GM04503 (cell line): ENCODE measurements at places on chromosomes 2 and 18.

- DNase-seq: no peak
These were observed 377.1 kb downstream of the CDH19 start for GRCh38 chr18:66226782-66227181.

DNA sequence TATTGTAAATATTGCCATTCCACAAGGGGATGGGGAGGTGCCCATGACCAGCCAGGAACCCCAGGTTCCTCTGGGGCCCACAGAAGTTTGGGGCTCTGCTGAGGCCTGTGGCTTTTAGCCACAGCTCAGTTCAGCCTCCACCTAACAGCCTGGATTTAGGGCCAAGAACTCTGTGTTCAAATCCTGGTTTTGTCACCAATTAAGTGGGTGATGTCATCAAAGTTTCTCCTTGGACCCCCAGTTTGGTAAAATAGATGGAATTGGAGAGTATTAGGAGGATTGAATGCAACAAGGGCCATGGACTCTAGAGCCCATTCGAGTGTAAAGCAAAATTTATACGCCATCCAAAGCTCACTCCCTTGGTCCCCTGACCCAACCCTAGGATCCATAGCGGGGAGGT, 3.2 kb upstream of the FEV start:
- no peak for DNase-seq

GRCh38 chr2:160220026-160220425, 20.0 kb upstream of the ITGB6 start:
- no peak for DNase-seq

GRCh38 chr18:13576598-13576997, 149.8 kb downstream of the FAM210A start:
- no peak for DNase-seq

GRCh38 chr2:232276084-232276732, 102.3 kb upstream of the ALPP start:
- DNase-seq: no peak

DNA sequence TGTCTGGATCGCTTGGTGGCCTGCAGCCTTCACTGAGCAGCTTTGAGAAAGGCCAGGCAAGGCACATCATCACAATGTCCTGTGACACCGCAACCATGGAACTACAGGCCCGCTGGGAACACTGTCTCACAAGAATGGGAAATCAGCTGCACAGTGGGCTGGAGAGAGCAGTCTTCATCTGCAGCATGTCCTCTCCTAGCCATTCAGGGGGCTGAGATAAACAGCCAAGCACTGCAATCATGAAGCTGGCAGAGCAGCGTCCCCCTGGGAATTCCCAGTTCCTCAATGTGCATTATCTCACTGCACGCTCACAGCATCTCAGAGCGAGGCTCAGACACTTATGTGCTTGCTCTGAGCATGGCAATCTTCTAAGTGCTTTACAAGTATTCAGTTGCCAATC, 1.9 kb downstream of the CMPK2 start:
- no peak for DNase-seq

DNA sequence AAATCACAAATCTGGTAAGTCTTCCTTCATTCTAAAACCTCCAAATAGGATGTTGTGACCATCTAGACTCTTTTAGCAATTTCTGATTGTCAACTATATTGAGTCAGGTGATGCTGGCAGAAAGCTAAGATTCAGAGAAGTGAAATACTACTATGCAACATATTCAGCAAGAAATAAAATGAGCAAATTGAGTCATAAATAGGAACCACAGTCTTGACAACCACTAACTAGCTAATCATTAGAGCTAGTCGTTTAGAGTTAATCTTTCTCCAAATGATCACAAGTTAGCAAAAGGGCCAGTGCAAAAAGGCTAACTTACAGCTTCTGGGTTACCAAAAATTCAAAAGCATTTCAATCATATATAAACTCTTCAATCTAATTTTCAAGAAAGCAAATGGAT, 54.5 kb downstream of the ROCK1 start:
- DNase-seq: no peak

- DNase-seq: no peak
These were observed 68.4 kb upstream of the CDCA7 start for GRCh38 chr2:173286153-173286809.

GRCh38 chr2:143801561-143801960, 672.3 kb downstream of the ARHGAP15 start:
- DNase-seq: no peak

DNA sequence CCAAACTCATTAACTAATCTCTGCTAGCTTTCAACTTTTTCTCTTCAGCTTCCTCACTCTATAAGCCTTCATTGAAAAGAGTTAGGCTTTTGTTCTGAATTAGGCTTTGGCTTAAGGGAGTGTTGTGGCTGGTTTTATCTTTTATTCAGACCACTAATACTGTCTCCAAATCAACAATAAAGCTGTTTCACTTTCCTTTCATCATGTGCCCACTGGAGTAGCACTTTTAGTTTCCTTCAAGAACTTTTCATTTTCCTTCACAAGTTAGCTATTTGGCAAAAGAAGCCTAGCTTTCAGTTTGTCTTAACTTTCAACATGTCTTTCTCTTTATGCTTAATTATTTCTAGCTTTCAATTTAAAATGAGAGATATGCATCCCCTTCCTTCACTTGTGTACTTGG, 271.7 kb upstream of the FSIP2 start:
- no peak for DNase-seq

DNA sequence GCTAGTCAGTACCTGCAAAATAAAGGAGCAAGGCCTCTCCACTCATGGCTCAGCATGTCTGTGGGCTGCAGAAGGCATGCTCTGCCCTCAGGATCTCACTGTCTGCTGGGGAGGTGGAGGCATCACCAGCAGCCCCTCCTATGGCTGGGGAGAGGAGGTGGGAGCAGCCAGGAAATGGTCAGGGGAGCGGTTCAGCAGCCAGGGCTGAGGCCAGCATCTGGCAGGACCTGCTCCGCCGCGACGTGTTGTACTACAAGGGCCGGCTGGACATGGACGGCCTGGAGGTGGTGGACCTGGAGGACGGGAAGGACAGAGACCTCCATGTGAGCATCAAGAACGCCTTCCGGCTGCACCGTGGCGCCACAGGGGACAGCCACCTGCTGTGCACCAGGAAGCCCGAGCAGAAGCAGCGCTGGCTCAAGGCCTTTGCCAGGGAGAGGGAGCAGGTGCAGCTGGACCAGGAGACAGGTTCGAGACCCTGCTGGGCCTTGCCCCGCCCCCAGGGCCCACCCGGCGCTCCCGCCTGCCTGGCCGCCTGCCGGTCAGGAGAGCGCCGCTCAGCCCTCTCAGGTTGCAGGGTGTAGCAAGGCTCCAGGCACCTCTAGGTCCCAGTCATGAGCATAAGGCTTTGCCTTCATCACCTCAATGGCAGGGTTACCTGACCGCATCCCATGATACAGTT, 49.0 kb downstream of the FAM168B start:
- no peak for DNase-seq

GRCh38 chr2:188219541-188219940, 72.1 kb upstream of the GULP1 start:
- no peak for DNase-seq

DNA sequence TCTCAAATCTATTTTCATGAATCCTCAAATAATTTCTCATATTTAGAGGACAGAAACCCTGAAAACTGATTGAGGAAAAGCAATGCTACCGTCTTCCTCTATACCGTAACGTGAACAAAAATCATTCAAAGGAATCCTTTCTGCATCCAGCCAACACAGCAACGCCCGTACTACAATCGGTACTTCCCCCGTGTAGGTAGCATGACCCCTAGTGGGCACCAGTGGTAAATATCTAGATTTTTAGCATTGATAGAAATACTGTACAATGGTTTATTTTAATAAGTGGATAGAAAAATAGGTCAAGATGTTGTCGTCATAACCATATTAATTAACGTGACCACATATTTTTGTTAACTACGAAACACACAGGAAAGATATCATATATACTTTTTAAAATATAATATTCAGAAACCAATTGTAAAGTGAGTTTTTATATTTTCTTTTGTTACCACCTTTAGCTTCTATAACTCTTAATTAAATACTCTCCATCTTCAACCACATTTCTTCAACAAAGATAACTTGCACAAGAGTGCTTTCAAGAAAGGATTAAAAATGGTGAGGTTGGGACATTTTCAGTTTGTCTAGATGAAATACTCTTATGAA, 194.1 kb downstream of the SS18 start:
- DNase-seq: peak; percentile 7

DNA sequence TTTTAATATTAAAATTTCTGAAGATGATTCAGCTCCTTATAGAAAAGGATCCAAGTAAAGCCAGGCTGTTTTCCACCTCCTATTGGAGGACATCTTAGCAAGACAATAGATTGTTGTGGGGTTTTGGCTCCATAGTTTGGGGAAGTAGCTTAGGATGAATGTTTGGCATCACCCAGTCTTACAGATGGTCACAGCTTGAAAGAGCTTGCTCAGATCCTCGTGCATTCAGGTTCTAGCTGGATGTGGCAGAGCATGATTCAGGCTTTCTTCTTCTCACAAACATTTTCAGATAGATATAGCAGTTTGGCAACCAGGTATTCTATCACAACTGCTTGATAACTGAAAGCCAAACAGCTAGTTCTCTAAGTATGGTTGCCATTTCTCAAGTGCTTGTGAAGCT, 23.6 kb upstream of the PDCL3 start:
- DNase-seq: no peak

GRCh38 chr2:94923196-94923595, 52.0 kb downstream of the TEKT4 start:
- no peak for DNase-seq

GRCh38 chr2:189834059-189834458, 49.8 kb downstream of the PMS1 start:
- no peak for DNase-seq

DNA sequence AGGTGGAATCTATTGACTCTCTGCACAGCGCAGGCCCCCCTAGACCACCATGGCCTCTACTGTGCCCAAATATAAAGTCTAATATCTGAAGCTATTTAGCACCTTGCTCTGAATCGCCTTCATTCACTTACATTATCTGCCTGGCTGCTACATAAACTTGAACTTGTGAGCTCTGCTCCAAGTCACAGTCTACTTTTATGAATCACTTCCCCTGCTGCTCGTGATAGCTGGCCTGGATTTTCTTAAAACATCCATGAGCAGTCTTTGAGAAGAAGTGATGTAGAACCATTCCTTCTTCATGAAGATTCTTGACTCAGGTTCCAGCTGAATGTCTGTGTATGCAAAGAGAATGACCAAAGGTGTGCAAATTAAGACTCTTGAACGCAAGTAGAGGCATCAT, 359.5 kb downstream of the RND3 start:
- DNase-seq: no peak

DNA sequence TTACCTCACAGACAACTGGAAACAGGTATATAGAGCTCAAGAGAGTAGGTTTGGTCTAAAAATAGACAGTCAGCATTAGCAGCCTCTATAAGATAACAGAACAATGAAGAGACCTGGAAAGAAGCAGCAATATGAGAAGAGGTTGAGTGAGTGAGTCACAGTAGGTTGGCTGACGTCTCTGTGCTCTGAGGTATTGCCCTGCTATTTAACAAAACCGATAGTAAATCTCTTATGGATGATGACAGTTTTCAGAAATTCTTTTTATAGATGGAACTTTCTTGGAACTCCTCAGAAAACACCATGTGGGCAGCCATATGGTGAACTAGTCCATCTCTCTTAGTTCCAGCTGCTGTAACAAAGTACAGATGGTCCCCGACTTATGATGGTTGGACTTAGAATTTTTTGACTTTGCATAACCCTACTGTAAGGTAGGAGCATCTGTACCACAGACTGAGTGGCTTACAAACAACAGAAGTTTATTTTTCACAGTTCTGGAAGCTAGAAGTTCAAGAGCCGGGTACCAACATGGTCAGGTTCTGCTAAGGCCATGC, 123.5 kb downstream of the MBD2 start:
- no peak for DNase-seq

DNA sequence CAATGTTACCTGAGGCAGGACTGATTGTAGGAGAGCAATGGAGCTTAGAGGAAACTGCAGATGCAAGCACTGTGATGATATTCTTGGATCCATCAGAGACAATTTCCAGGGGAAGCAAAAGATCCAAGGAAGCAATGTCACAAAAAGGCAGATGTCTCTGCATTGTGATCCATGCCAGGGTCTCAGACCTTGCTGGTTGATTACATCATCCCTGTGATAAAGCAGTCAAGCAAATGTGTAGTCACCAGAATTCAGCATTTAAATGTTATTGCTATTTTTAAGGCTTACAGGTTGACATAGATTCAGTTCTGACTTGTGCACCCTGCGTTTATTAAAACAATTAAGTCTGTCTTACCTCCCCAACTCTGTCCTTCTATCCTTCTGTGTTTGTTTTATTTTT, 56.8 kb upstream of the CCDC85A start:
- no peak for DNase-seq

DNA sequence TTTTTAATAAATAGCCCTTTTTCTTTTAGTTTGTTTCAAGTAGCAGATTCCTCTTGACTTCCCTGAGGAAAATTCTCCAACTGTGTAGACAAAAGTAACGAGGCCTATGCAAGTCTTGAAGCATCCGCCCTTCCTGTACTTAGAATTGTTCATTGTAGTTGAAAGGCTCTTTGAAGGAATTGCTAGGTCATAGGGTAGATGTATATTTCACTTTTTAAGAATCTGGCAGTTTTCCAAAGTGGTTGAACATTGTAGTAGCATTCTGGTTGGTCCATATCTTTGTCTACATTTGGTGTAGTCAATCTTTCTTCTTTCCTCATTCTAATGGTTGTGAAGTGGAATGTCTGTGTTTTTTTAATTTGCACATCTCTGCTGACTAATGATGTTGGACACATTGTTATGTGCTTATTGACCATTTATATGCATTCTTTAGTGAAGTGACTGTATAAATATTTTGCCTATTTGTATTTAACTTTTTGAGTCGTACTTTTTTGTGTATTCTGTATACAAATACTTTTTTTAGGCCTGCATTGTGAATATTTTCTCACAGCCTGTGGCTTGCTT, 5.6 kb upstream of the SERPINB11 start:
- peak; percentile 75 for DNase-seq

- no peak for DNase-seq
These were observed 377.0 kb downstream of the DCC start for GRCh38 chr18:52716973-52717372.

- DNase-seq: no peak
These were observed 20.3 kb upstream of the CYP1B1 start for GRCh38 chr2:38095996-38096861.

GRCh38 chr2:151315381-151315903, 26.0 kb upstream of the NMI start:
- peak; percentile 44 for DNase-seq

DNA sequence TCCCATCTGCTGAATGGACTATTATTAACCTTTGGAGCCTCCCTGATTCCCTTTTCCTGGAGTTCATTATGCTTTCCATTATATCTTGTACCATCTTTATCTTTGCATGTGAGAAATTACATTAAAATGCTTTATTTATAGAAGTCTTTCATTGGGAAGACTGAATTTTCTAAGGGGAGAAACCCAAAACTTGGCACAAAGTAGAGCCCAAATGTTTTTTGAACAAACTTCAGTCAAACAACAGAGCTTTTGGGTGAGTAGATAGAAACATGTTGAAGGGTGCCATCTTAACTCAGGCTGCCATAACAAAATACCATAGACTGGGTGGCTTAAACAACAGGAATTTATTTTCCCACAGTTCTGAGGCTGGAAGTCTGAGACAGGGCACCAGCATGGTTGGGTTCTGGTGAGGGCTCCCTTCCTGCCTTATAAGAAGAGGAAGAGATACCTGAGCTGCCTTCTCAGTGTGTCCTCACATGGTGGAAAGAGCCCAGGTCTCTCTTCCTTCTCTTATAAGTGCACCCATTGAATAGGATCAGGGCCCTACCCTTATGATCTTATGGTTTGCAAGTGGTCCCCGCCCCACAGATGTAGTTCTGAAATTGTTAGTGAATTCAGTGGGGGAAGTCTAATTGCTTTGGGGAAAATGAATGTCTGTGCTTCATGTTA, 19.2 kb downstream of the RALB start:
- DNase-seq: no peak

GRCh38 chr2:99624677-99625076, 134.9 kb upstream of the REV1 start:
- no peak for DNase-seq
